ENCODE measurements at places on chromosomes 6 and 20.

DNA sequence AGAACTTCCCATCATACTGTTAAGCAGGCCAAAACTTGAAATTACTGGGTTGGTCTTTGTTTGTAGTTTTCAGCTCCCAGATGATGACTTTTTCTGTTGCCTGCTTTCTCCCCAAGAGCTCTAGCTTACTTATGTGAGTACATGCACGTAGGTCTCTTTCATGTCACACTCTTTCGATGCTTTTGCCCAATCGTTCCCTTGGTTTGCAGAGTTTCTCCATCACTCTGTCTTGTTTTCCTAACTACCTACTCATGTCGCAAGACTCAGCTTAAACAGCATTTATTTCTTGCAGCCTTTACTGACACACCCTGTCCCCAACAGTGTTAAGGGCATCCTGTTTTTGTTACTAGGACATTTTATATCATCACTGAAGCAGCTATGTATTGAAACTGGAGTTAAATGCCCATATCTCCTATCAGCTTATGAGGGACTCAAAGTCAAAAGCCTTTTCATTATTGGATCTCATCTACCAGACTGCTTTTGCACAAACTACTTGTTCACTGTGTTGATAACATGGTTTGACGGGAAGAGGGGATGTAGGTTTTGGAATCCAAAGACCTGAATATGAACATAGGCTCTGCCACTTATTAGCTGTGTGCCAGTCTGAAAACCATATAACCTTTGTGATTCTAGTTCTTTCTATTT, 2.9 kb downstream of the ARG1 start:
- DNase-seq, result no peak

DNA sequence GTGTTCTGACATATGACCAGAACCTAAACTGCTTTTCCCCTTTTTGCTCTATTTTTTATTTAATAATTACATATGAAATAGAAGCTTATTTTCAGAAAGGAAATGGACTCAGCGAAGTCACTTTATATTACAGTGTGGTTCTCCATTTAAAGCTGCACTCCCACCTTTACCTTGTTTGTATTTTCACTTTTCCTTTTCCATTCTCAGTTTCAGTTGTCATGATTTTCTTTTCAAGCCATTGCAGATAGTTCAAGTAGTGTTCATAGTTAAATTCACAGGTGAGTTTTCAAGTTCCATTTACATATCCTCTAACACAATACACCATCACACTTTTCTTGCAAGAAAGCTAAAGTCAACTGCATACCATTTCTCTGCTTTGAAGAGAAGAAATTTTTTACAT, 400.2 kb downstream of the HACE1 start:
- DNase-seq, result no peak

DNA sequence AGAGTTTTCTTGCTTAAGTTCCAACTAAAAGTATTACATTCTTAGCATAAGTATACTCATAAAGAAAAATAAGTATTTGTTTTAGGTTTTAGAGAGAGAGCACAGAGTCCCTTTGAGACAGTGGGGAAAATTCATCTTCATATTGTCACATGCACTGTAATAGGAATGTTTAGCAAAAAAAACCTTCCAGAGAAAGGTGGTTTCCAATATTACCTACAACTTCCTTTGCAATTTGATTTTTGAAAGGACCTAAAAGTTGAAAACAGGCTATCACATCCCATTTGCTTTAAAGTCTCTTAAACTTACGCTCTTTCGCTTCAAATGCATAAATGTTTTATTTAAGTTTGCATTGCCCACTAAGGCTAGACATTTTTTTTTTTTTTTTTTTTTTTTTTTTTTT, 86.4 kb downstream of the OPRM1 start:
- DNase-seq, result no peak

DNA sequence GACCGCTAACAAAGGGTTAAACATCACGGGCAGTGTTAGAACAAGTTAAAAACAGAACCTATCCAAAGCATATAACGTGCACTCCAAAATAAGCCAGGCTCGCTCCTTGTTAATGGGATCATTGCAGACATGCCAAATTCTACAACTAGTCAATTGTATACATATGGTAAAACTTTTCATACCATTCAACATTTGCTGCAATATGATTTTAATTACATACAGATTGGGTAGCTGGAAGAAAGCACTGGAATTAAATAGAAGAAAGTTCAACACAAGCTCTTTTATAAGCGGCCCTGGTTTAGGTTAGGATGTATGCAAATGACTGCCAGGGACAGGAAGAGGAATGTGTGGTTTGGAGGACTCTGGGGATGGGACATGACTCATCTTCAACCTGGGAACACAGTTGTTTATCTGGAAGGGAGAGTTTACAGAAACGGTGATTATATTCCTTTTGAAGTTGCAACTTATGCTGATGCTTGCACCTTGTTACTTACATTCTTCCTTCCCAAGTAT, 62.5 kb upstream of the TIAM2 start:
- DNase-seq, result no peak

Data from stimulated activated CD8-positive, alpha-beta memory T cell treated with anti-CD3 and anti-CD28 coated beads, Interleukin-7, amount 100 ng/mL, for 48 hours (primary cell).